Fibroblast of skin of right biceps (primary cell): ENCODE measurements at places on chromosomes 2 and 18.

- no peak for DNase-seq
These were observed 309.3 kb upstream of the MYT1L start for GRCh38 chr2:2640371-2640770.

DNA sequence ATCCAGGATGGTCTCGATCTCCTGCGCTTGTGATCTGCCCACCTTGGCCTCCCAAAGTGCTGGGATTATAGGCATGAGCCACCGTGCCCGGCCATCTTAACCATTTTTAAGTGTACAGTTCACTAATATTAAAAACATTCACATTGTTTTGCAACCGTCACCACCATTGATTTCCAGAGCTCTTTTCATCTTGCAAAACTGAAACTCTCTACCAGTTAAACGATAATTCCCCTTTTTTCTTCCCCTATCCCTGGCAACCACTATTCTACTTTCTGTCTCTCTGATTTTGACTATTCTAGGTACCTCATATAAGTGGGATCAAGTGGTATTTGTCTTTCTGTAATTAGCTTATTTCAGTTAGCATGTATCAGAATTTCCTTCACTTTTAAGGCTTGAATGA, 16.8 kb upstream of the NEUROD1 start:
- no peak for DNase-seq

- peak; percentile 3 for DNase-seq
These were observed 362.5 kb upstream of the ACVR2A start for GRCh38 chr2:147482111-147482895.

GRCh38 chr2:85785871-85786270, 32.1 kb downstream of the ATOH8 start:
- DNase-seq, result no peak

- peak; percentile 83 for DNase-seq
These were observed 558.2 kb downstream of the SUCLG1 start for GRCh38 chr2:83900862-83901261.

DNA sequence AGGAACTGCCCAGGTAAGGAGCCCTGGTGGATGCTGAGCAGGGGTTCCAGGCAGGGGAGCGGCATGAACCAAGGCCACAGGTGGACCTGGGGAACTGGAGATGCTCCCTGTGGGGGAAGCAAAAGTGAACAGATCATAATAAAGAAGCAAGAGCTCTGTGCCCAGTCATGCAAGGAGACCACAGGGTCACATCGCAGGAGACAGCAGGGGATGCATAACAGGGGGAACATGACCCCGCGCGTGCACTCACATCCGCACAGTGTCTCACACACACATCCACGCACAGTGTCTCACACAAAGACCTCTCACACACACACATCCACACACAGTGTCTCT, 473.3 kb upstream of the HS6ST1 start:
- no peak for DNase-seq
